Right renal cortex interstitium (tissue), 3 donors: ENCODE measurements at places on chromosomes 6 and 20. TPM values are rescaled to one million over a fixed set of nuclear protein-coding genes. Genes with fewer than 3 reads are reported as not detected.

AVP gene
- polyA plus RNA-seq = not detected

BEND6 gene
- polyA plus RNA-seq = 6.8 TPM

RTN4IP1 gene
- polyA plus RNA-seq = 13.6 TPM

NCOA7 gene
- 54.3 TPM for polyA plus RNA-seq

KHDRBS2 gene
- 1.9 TPM for polyA plus RNA-seq

- no peak for DNase-seq
These were observed 69.3 kb downstream of the RCAN2 start for GRCh38 chr6:46421939-46422338.

DNA sequence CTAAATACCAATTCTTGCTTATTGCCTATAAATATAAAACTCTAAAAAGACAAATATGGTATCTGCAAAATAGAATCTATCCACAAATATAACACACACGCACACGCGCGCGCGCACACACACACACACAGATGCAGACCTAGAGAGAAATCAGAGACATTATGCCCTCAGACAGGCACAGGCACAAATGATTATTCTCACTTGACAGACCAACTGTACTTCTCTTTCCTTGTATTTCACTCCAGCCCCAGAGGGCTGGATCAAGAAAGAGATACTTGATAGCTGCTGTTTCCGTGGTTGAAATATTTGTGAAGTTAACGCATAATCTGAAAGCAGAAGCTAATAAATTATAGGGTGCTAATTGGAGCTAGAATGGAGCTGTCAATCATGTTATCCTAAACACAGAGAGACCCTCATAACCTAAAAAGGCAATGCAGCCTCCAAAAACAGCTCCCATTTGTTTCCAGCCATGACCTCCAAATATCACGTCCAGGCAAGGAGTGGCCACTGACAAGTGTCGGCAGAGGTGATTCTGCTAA is 11.5 kb downstream of the VGLL2 start:
- no peak for DNase-seq

DNA sequence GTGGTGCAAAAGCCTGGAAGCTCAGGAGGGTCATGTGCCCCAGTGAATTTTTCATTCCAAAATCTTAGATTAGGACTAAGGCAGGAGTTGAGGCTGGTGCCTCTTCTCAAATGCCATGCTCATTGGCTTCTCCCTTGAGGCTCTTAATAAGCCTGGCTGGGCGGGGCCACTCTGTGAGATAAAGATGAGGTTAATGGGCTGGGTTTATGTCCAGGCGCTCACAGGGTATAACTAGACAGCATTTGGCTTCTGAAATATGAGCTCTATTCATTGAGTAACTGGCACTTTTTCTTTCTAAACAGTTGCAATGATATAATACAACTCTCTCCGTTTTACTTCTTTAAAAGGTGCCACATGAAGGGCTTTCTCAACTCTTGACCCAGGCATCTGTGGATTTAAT is 156.3 kb downstream of the SCML4 start:
- no peak for DNase-seq

DNA sequence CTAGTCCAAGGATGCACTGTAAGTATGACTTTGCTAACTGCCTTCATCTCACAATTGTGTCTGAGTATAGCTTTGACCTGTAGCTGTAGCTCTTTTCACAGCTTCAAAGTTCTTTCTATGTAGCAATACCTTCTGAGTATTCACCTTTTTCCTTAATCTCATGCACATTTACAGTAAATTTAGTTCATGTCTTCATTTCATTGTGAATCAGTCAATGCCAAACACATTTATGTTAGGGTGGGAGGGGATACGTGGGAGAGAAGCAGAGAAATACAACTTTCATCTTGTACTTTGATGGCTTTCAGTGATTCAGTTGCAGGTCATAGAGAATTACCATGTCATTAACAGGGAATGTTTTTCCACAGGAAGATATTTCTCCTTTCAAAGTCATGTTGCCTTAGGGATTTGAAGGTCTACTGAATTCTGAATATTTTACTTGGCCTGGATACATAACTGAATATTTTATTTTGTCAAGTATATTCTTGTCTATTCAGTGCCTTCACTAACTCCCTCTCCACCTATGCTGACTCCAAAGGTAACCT is 119.2 kb downstream of the TINAG start:
- DNase-seq = no peak

DNA sequence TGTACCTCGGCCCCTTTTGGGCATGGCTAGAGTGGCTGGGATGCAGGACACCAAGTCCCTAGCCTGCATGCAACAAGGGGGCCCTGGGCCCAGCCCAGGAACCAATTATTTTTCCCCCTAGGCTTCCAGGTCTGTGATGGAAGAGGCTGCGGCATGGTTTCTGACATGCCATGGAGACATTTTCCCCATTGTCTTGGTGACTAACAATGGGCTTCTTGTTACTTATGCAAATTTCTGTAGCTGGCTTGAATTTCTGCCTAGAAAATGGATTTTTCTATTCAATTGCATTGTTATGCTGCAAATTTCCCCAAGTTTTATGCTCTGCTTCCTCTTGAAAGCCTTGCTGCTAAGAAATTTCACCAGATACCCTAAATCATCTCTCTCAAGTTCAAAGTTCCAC is 1269.6 kb upstream of the CITED2 start:
- DNase-seq = no peak

OR12D3 gene
- polyA plus RNA-seq = not detected

DNA sequence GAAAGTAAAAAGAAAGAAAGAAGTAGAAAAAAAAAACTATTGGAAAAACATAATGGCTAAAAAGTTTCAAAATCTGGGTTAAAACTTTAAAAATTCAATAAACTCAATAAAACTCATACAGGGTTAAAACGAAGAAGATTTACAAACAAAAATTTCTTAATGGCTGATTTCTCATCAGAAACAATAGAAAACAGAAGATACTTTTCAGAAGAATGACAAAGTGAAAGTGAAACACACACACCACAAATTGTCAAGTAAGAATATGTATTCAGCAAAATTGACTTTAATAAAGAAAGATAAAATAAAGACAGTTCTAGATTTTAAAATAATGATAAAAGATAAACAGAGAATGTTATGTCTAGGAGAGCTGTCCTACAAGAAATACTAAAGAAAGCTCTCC is 618.9 kb upstream of the GJE1 start:
- DNase-seq = no peak

- no peak for DNase-seq
These were observed 35.5 kb upstream of the TMEM217 start for GRCh38 chr6:37293426-37293825.

KCNQ5 gene
- 0.37 TPM for polyA plus RNA-seq

DNA sequence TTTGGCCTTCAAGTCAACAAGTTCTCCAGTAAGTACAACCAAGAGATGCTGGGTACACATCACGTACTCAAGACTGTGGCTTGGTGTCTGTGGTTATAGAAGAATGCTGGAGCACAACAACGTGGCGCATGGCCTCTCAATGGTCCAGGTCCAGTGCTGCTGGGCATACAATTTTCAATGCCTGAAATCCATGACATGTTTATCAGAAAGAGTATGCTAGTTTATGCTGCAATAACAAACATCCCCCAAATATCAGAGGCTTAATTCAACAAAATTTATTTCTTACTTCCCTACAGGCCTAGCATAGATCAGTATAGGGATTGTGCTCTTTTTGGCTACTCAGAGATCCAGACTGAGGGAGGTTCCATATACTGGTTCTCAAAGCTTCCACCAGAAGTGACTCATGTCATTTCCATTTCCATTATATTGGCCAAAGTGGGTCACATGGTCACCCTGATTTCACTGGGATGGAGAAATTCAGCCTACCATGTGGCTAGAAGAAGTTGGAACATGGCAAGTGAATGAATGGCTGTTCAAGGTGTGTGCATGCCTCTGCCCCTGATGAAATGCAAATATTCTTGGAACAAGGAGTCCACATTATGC is 33.3 kb upstream of the KIF16B start:
- DNase-seq = no peak

ADGB gene
- polyA plus RNA-seq = 0.67 TPM

OPN5 gene
- 0.58 TPM for polyA plus RNA-seq
